ENCODE measurements at places on chromosomes 16 and 17.

- no peak for DNase-seq
Observed at GRCh38 chr17:82318772-82319606, 1.6 kb upstream of the CD7 start.

DNA sequence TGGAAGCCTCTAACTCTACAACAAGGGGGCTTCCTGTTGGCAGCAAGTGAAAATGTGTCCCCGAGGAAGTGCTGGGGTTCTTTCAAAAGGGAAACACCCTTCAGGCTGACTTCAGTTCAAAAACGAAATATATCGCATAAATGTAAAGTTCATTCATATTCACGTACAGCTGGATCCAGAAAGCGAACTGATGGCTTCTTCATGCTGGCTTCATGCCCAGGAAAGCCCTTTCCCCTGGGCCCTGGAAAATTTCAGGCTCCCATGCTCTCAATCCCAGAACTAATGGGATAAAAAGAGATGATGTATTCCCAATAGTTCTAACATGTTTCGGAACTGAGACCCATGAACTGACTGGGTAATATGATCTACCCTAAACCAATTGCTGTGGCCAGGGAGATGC is 104.7 kb upstream of the CDH13 start:
- no peak for DNase-seq

GRCh38 chr17:17467720-17468119 is 9.1 kb upstream of the MED9 start:
- no peak for DNase-seq

DNA sequence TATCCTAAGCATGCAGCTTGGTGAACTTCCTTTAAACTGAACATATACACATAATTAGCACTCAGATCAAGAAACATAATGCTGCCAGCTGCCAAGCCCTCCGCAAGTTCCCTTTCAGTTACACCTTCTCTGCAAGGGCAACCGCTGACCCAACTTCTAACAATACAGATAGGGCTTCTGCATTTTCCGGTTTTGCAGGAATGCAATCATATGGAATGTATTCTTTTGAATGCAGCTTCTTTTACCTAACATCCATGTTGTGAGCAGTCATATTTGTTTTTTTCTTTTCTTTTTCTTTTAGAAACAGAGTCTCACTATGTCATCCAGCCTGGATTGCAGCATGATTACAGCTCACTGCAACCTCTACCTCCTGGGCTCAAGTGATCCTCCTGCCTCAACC is 110.7 kb downstream of the GSG1L start:
- no peak for DNase-seq

DNA sequence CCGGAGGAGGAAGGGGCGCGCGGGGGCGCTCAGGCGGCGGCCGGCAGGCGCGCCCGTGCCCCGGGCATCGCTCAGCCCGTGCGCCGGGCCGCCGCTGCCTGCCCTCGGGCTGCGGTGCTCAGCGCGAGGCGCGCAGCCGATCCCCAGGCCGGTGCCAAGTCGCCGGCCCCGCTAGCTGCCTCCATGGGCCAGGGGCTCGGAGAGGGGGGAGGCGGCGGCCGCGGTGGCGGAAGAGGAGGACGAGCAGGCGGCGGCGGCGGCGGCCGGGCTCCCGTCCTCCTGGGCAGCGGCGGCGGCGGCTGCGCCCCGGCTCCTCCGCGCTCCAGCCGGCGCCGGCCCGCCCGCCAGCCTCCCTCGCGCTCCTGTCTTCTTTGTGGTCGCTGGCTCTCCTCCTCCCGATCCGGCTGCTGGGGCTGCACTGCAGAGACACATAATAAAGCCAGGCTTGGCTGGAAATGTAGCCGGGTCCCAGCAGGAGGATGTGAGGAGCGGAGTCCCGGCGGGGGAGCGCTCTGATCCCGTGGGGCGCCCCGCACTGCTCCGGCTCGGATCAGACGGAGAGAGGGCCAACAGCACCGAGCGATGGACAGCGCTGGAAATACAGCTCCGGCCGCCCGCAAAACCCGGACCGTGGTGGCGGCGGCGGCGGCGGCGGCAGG is 889 bp upstream of the ZNF423 start:
- peak; percentile 21 for DNase-seq

GRCh38 chr17:29102741-29103181 is 59.8 kb downstream of the PIPOX start:
- DNase-seq, result no peak

- DNase-seq, result no peak
Observed at GRCh38 chr17:334974-335481, 17.6 kb downstream of the RPH3AL start.

DNA sequence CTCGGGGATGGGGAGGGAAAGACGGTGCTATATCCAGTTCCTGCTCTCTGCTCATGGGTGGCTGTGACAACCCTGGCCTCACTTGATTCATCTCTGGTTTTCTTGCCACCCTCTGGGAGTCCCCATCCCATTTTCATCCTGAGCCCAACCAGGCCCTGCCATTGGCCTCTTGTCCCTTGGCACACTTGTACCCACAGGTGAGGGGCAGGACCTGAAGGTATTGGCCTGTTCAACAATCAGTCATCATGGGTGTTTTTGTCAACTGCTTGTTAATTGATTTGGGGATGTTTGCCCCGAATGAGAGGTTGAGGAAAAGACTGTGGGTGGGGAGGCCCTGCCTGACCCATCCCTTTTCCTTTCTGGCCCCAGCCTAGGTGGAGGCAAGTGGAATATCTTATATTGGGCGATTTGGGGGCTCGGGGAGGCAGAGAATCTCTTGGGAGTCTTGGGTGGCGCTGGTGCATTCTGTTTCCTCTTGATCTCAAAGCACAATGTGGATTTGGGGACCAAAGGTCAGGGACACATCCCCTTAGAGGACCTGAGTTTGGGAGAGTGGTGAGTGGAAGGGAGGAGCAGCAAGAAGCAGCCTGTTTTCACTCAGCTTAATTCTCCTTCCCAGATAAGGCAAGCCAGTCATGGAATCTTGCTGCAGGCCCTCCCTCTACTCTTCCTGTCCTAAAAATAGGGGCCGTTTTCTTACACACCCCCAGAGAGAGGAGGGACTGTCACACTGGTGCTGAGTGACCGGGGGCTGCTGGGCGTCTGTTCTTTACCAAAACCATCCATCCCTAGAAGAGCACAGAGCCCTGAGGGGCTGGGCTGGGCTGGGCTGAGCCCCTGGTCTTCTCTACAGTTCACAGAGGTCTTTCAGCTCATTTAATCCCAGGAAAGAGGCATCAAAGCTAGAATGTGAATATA is 4.8 kb upstream of the LASP1NB start:
- no peak for DNase-seq

GRCh38 chr17:68613739-68614298 is 12.7 kb upstream of the FAM20A start:
- DNase-seq, result no peak

GRCh38 chr17:70483624-70484023 is 314.3 kb downstream of the KCNJ2 start:
- no peak for DNase-seq

Data from activated B cell treated with CpG ODN at 0.5 μM for 24 hours (primary cell).